HuH-7 (cell line): ENCODE measurements at places on chromosomes 5 and 9.

DNA sequence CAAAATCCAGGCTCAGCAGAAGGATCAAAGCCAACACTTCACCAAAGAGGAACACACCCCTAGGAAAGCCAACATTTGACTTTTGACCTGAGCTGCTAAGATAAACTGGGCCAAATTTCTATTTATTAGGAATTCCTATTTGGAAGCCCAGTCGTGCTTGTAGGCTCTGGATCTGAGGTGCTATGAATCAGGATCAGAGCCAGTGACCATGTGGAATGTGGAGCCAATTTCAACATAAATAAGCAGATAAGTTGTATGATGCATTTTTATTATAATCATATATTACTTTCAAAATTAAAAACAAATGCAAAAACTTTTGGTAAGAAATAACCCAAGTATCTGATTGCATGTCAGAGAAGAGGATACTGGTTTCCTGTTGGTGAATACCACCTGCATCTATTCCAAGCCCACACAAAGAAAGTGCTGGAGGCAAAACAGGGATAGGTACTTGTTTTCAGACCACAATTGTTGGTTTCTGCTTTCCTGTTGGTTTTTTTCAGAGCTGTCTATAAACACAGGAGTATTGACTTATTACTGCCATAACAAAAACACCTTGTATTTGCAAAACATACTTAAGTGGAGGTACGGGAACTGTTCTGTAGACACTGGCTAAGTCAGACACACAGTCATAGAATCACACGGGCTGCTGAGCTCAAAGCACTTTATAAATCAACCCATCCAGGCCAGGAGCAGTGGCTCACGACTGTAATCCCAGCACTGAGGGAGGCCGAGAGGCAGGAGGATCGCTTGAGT, 52.8 kb downstream of the ARL15 start:
- no peak for DNase-seq

DNA sequence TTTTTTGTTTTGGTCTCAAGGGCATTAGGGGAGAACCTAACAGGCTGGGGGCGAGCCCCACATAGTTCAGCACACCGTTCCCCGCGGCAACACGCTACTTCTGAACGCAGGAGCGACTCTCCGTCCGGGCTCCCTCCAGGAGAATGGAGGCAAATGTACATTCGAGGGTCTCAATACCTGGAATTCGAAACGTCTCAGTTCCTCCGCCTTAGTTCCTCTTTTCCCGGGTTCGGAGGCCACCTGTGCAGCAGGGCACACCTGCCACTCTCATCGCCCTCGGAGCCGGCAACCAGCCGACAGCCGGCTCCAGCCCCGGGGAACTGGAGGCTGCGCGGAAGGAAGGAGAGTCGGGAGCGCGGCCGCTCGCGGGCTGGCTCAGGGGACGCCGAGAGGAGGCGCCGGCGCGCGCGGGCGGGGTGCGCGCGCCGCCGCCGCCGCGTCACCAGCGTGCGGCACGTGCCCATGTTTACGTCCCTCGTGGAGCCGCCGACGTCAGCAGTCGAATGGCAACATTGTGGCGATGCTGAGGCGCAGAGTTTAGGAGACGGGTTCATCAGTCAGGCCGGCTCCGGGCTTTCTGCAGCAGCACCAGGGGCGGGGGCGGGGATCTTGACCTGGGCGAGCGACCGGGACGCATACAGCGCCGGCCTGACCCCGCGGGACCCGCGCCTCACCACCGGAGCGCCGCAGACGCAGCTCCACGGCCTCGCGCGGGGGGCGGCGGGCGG, at the start of gene JMY:
TSS of gene JMY (plus strand) at position 498 of the 728 bp plus-strand sequence. CDS start 520 bp downstream, outside the sequence.
- DNase-seq, result peak; percentile 85

DNA sequence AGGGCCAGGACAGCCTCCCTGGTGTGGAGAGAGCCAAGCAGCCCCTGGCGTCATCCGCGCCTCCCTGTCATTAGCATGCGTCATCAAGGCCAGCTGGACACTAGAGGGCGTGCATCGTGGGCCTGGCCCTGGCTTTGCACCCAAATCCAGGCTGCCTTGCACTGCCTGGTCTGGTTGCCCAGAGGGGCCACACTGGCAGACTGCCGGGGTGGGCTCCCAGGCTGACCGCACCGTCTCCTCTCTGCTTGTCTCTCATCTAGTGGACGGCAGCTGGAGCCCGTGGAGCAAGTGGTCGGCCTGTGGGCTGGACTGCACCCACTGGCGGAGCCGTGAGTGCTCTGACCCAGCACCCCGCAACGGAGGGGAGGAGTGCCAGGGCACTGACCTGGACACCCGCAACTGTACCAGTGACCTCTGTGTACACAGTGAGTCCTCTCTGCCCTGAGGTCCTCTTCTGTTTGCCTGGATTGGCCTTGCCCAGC, 29.0 kb downstream of the HK3 start:
- peak; percentile 97 for DNase-seq

DNA sequence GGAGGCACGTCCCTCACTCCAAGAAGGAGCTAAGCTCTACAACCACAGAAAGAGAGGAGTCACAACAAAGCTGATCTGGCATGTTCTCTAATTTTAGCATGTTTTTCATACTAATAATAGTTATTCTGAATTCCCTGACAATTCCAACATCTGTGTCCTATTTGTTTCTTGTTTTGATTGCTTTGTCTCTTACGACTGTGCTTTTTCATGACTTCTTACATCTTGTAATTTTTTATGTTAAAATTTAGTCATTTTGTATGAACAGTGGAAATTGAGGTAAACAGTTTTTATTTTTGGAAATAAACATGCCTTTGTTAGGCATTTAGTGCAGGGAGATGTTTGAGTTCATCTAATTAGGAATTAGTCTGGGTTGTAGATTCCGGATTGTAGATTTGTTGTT, 668.1 kb upstream of the EDIL3 start:
- DNase-seq, result no peak

DNA sequence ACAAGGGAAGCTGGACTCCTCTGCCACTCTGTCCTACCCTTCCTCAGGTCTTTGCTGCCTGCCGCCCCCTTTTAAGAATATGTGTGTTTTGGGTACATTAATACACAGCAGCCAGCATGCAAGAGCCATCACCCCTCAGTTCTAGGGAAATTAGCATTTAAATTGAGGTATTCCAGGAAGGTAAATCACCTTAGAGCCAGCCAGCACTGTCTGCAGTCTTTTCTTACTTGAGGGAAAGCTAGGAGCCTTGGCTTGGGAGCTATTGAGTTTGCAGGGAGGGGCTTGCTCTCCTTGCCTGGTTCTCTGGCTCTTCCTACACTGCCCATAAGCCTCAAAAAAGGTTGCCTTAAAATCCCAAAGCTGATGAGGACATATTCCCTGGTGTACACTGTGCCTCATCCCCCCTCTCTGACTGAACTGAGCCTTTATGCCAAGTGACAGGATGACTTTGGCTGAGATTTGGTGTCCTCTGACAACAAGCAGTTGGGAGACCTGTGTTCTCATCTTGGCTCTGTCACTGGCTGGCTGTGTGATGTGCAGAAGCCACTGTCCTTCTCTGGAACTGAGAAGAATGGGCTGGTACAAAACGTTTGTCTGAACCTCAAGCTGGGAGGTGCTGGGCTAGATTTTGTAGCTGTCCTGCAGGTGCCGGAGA, 54.1 kb downstream of the TRIM32 start:
- DNase-seq, result no peak

DNA sequence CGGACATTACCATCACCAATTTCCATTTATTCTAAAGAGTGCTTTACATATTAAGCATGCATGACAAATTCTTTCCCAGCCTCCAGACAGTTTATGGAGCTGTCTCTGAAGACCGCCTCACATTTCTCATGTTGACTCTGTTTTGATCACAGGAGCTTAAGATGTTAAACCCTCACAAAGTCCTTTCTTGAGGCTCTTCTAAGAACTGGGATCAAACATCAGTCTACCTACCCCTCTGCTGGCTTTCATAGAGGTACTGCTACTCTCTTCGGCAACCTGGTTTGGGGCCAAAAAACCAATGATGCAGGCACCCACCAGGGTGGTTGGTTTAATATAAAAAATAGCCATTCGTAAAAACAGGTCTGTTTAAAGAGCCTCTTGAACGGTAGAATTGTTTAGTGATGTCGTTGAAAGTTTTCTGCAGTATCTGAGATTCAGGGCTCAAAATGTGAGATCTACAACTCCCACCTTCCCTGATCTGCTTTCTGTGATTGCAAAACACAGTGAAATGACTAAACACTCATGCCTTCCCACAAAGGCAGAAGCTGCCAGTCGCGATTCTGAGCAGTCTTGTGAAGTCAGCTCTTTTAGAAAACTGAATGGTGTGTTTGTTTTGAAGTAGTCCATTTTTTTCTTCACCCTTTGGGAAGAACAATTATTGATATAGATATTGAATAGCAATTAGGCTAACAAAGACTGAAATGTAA, 3.5 kb downstream of the RXFP3 start:
- no peak for DNase-seq

GRCh38 chr9:31153250-31153840, 1231.1 kb upstream of the ACO1 start:
- no peak for DNase-seq

- DNase-seq, result no peak
Measured at GRCh38 chr5:95786821-95787418, 35.6 kb downstream of the GLRX start.

GRCh38 chr5:31193591-31194467, at the start of gene CDH6:
CDH6 (plus strand) TSS chr5:31193686; CDS start chr5:31267474, 73,788 bp downstream.
- DNase-seq, result peak; percentile 39
